Stimulated activated CD4-positive, alpha-beta T cell treated with anti-CD3 and anti-CD28 coated beads, TNF-alpha, amount 100 ng/mL, for 4 hours (primary cell): ENCODE measurements at places on chromosomes 3 and 15.

DNA sequence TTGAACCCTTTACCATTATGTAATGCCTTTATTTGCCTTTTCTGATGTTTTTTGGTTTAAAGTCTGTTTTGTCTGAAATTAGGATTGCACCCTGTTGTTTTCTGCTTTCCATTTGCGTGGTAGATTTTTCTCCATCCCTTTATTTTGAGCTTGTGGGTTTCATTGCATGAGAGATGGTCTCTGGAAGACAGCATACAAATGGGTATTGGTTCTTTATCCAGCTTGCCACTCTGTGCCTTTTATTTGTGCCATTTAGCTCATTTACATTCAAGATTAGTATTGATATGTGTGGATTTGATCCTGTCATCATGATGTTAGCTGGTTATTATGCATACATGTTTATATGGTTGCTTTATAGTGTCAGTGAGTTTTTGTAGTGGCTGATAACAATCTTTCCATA, 318.7 kb upstream of the PPP2R3A start:
- DNase-seq: no peak

GRCh38 chr3:35422101-35422500, 217.2 kb upstream of the ARPP21 start:
- no peak for DNase-seq

DNA sequence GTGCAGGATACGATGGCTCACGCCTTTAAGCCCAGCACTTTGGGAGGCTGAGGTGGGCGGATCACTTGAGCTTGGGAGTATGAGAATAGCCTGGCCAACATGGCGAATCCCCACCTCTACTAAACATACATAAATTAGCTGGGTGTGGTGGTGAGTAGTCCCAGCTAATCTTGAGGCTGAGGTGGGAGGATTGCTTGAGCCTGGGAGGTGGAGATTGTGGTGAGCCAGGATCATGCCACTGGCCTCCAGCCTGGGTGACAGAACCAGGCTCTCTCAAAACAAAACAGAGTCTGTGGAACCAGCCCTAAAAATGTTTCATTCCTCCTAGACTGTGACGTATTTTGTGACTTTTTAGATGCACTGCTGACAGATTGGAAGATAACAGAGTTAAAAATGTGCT, 34.3 kb upstream of the RAD51 start:
- DNase-seq: no peak

- DNase-seq: no peak
Observed at GRCh38 chr3:143256416-143256815, 136.8 kb downstream of the CHST2 start.

- no peak for DNase-seq
Observed at GRCh38 chr3:89440386-89440785, 333.0 kb downstream of the EPHA3 start.

DNA sequence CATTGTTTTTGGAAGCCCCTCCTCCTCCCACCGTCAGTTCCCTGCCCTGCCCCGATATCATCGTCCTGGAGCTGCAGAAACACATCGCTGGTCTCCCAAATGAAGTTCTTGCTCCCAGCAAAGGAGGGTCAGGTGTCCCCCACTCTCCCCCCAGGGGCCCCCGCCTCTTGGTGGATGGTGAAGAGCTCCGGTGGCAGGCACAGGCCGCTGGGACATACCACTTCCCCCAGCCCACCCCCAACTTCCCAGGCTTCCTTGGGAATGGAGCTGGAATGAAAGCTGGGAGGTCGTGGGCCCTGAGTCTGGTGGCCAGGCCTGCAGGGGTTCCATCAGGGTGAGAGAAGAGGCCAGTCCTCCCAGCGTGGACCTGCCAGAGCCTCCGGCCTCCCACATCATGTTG, 137.7 kb downstream of the CHSY1 start:
- no peak for DNase-seq

- DNase-seq: no peak
Observed at GRCh38 chr15:25890529-25890928, 27.4 kb upstream of the ATP10A start.

- no peak for DNase-seq
Observed at GRCh38 chr3:9837701-9838582, 5.9 kb downstream of the RPUSD3 start.

DNA sequence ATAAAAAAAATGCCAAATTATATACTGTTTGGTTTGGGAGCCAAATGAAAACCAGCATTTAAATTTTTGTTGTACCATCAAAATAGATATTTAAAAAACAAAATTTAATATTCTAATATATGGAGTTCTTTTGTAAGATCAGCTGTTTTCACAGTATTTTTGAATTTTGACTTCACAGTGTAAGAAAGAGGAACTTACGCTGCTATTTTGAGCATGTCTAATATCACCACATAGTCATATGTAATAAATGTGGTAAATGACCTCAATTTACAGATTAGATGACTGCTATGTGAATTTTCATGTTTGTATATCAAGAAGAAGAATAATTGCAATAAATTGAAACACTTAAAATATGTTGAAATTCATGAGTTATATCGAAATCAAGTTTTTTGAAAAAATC, 189.6 kb downstream of the ARRDC4 start:
- DNase-seq: no peak

DNA sequence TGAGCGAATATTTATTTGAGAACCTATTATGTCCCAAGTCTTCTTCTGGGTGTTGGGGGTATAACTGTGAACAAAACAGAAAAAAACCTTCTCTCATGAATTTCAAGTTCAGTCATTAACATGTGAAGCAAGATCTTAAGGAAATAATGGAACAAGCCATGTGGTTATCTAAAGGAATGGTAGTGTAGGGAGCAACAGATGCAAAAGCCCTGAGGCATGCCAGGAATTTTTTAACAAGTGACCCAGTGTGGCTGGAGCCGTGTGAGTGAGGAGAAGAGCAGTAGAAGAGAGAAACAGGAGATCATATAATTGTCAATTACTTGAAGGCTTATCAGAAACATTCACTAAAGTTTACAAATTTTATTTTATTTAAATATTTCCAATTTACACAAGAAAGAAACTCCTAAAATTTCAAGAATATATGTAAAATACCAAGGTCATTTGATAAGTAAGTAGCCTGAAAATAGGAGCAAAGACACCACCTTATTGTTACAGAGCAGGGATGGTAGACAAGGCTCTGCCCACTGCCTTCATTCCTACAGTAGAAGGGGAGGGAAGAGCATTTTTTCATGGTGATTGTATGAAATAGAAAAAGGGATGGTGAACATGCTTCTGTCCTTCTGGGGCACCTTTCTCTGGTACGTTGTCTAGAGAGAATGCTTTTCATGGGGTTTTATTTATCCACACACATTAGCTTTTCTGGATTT, 345.1 kb downstream of the PLOD2 start:
- no peak for DNase-seq

- no peak for DNase-seq
Observed at GRCh38 chr3:94082391-94082937, 19.6 kb downstream of the NSUN3 start.

DNA sequence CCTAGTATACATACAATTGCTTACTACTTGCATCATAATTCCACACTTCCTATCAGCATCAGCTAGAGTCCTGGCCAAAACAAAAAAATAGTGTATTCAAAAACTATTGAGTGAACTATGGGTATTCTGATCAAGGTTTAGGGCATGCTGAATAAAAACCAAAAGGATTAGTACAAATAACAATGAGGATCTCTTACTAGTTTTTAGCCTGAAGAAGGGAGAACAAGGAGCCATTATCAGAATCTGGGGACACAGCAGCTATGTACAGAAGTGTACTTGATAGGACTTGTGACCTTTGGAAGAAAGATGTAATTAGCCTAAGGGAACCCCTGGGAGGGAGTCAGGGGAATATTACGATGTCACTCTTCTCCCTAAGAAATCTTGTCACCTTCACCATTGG, 832.2 kb downstream of the SQOR start:
- DNase-seq: no peak

GRCh38 chr15:60660290-60661051, 181.5 kb upstream of the ICE2 start:
- DNase-seq: no peak

DNA sequence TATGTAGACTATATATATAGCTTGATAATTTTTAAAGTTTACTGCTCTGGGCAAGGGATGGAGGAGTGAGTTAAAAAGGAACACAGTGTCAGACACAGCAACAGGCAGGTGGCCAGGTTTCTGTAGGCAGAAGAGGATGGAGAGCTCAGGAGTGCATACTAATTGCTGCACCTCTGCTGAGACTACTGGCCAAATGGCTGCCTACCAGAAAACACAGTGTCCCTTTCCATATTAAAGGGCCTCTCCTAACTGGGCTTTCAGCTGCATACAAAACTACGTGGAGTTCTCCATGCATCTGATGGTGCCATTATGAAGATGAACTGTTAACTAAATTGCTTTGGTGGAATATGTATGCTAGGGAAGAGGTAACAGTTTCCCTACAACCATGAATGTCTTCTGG, 1.8 kb downstream of the ATP13A4 start:
- no peak for DNase-seq

DNA sequence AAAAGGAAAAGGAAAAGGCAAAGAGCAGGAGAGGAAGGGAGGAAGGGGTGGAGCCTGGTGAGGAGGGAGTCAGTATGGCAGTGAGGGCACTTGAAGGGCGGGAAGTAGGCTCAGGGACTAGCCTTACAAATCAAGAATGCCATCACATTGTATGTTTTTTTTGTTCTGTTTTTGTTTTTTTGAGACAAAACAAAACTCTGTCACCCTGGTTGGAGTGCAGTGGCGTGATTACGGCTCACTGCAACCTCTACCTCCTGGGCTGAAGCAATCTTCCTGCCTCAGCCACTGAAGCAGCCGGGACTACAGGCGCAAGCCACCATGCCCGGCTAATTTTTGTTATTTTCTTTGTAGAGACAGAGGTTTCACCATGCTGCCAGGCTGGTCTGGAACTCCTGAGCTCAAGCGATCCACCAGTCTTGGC, 10.5 kb upstream of the PIK3CB start:
- DNase-seq: no peak

GRCh38 chr3:131174752-131175151, 148.1 kb downstream of the NEK11 start:
- DNase-seq: no peak

- no peak for DNase-seq
Observed at GRCh38 chr3:150599611-150600297, 3.4 kb upstream of the SELENOT start.

- DNase-seq: no peak
Observed at GRCh38 chr15:93488296-93488713, 399.3 kb upstream of the RGMA start.

GRCh38 chr15:51049081-51049480, 45.6 kb downstream of the TNFAIP8L3 start:
- no peak for DNase-seq

- DNase-seq: no peak
Observed at GRCh38 chr3:42381551-42382082, 28.8 kb downstream of the LYZL4 start.

DNA sequence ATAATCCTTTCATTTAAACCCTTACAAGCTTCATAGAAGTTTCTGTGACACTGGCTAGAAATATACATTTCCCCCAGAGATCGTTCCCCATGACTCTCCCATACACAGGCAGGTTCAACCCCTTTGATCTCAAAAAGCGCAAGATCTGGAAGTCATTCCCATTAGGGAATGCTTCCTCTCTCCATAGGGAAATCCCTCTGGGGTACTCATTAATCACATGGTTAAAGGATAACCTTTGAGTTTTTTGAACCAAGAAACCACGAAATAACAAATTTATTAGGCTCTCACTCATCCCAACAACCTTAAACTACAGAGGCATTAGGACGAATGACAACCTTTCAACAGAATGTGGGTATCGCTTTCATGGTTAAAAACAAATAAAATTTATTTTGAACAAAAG, 211.9 kb upstream of the PRICKLE2 start:
- DNase-seq: no peak

GRCh38 chr3:172294223-172294806, 153.9 kb downstream of the GHSR start:
- no peak for DNase-seq

GRCh38 chr15:95416576-95416975, 913.9 kb upstream of the NR2F2 start:
- DNase-seq: no peak

GRCh38 chr3:24936574-24936973, 441.9 kb upstream of the THRB start:
- DNase-seq: no peak

DNA sequence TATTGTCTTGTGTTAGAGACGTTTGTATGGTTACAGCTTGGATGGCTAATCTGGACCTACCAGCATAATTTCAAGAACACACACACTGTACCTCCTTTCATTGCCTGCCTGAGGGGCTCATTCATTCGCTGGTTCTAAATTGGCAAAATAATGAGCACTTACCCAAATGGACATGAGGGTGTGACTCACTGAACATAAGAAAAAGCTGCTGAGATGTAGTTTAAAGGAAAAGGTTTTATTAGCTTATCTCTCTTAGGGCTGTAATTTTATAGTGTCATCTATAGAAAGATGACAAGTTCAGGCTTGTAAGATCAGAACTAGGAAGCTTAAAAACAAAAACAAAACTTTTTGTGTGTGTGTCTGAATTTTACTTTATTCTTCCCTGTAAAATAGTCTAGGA, 120.7 kb upstream of the WNT7A start:
- no peak for DNase-seq

- DNase-seq: no peak
Observed at GRCh38 chr15:47542312-47542989, 174.9 kb upstream of the SEMA6D start.

DNA sequence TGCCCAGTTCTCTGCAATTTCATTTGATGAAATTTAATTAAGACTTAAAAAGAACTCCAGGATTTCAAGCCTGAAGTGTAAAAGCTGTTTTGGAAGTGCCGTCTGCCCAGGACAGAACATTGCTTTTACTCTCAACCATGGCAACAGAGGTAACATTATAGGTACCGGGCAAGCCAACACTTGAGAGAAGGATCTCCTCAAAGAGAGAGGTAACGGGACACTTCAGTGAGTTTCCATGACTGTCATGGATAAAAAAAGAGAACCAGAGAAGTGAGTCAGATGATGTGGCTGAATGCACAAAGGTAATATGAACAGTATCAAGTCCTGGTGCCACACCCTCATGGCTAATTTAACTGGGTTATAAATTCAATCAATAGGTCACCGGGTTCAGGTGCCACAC, 130.2 kb upstream of the LMOD3 start:
- DNase-seq: no peak

DNA sequence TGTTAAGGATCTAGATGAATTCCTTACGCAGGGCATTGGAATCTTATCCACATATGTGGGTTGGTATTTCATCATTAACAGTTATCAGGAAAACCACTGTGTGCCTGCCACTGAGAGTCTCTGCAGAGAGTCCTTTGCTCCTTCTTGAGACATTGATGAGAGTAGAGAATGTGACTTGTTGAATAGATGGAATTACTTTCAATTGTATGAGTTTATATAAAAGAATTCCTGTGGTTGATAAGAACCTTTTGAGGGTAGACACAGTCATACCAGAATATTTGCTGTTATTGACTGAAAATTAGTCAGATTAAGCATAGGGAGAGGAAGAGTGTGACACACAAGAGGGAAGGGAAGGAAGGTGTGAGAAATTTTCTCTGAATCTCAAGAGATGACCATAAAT, 30.8 kb downstream of the ARHGEF26 start:
- DNase-seq: no peak

DNA sequence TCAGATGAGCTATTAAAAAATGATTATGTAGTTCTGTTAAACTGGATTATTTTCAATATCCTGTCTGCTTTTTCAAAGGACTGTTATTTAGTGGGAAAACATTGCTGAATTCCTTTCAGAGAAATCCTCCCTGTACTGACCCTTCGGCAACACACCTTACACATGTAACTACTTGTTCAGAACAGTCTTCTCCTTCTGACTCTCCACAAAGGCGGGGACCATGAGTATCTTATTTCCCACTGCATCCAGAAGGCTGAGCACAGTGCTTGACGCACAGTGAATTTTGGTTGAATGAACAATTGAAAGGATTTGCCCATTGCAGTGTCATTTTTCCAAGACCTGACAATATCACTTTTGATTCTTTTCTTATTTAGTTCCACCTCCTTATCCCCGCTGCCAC, 23.1 kb upstream of the CFAP161 start:
- no peak for DNase-seq
